ENCODE measurements at places on chromosomes 4 and X. TPM values are rescaled to one million over a fixed set of nuclear protein-coding genes. Genes with fewer than 3 reads are reported as not detected.

MAGEA1 gene
- not detected for total RNA-seq

GRCh38 chr4:55075823-55076716 is 49.3 kb downstream of the KDR start:
- DNase-seq = no peak

SERPINA7 gene
- not detected for total RNA-seq

GRCh38 chr4:77845400-77845799 is 17.2 kb upstream of the MRPL1 start:
- no peak for DNase-seq

DNA sequence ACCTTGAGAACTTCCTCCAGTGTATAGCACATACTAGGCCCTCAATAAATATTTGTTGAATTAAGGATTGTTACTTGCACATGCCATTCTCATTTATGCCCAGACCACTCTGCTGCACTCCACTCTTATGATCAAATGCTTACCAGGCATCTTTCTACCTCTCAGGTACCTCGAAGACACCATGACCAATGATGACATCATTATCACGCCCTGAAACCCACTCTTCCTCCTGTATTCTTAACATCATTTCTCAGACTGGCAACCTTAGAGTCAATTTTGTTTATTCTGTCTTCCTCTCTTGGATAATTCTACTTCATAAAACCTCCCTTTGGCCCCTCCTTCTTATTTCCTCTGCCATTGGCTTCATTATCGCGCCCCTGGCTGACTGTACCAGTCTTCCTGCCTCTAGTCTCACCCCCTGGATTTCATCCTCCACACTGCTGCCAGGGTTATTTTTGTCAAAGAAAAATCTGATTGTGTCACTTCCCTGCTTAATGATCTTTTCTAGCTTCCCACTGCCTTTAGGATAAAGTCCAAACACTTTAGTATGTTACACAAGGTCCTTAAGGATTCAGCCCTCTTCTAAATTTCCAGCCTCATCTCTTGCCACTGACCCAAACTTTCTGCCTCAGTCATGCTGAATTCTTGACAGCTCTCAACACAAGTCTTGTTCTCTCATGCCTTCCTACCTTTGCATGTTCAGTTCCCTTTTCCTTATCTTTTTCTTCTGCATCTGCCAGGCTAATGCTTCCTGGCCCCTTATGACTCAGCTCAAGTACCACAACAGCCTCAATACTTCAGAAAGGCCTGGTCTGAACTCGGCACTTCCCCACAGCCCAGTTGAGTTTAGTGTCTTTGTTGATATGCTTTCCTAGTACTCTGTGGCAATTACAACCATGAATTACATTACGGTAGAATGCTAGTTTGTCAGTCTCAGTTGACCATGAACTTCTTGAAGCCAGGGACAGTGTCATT is 45.8 kb downstream of the HDAC8 start:
- no peak for DNase-seq

GRCh38 chrX:111830571-111830970 is 45.4 kb upstream of the TRPC5OS start:
- DNase-seq = no peak

DNA sequence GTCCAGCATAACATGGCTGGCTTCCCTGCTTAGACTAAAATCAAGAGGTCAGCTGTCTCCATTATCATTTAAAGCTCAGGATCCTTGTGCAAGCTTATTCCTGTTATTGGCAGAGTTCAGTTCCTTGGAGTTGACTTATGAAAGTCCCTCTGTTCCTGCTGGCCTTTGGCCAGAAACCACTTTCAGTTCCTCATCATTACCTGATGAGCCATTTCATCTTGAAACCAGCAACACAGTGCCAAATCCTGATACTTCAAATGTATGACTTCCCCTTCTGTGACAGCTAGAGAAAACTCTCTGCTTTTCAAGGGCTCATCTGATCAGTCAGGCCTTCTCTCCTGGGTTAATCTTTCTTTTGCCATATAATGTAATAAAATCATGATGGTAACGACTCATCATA is 110.6 kb upstream of the FSTL5 start:
- no peak for DNase-seq

S100G gene
- total RNA-seq = not detected

DNA sequence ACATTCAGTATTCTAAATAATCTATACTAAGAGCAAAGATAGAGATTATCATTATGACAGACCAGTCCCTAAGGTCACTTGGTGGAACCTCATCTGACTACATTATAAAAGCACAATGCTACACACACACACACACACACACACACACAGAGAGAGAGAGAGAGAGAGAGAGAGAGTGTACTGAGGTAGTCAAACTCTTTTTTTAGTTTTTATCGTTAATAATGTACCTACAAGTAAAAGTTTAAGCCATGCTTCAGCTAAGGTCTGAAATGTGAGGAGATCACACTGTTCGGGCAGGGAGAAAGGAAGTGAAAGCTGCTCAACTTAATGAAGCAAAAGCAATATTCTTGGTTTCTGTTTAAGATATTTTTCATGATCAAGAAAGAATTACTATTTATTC is 75.8 kb upstream of the CCDC160 start:
- DNase-seq = no peak

DNA sequence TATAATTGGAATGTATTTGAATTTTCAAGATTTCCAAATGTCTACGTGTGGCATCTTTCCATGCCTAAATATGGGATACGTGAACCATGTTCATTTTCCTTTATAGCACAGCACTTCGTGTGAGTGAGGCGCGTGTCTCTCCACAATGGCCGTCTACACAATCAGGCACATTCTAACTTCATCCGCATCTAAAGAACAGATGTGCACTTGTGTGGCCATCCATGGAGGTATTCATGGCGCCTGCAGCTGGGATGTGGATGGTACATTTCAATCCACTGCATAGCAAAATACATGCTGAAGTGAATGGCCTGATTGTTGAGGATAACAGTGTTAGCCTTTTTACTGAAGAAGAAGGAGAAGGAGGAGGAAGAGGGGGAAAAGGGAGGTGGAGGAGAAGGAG is 34.5 kb upstream of the TRIM2 start:
- no peak for DNase-seq

LONRF3 gene
- not detected for total RNA-seq

DNA sequence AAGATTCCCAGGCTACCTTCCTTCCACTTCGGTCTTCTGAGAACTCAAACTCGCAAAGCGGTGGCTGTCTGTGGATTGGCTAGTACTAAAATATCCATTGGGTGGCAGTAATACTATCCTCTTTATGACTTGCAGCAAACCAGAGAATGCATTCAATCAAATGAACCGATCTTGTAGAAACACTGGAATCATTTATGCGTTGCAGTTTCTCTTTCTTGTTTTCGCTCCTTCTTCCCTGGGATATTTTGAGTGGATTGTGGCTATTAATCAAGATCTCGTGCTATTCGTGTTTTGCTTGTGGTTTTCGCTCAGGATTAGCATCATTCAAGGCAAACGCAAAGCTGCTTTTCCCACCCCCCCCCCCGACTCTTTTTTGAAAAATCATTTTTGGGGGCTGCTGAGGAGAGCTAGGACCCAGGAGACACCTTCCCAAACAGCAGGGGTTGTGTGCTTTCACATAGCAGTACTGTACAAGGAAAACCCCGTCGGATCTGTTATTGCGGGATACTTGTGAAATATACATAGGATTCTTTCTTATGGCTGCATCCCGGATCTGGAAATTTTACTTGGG is at the start of gene IL1RAPL1:
Gene IL1RAPL1 (plus strand): TSS at position 466 of the 571 bp plus-strand sequence.
- peak; percentile 9 for DNase-seq

- no peak for DNase-seq
Measured at GRCh38 chr4:112823606-112824005, 186.7 kb downstream of the LARP7 start.

DNA sequence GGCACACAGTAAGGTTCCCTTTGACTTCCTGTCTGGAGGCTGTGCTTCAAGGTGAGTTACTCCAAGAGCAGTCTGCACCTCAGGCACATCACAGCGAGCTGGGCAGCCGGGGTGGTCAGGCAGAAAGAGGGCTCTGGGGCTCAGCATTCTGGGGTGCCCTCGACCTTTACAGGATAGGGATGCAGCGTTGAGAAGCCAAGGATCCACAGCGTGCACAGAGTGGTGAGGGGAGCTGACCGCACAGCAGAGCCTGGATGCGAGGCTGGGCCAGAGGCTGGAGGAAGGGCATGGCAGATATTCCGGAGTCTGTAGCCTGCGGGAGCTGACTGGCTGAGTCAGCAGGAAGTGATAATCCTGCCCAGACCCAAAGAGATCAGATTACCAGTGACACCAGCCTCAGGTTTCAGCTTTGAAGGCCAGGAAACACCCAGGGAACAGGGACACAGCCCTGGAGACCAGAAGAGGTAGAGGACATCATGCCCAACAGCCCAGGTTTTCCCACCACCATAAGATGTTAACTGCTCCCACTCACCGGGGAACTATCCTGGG is 38.4 kb upstream of the PDLIM3 start:
- peak; percentile 81 for DNase-seq

DNA sequence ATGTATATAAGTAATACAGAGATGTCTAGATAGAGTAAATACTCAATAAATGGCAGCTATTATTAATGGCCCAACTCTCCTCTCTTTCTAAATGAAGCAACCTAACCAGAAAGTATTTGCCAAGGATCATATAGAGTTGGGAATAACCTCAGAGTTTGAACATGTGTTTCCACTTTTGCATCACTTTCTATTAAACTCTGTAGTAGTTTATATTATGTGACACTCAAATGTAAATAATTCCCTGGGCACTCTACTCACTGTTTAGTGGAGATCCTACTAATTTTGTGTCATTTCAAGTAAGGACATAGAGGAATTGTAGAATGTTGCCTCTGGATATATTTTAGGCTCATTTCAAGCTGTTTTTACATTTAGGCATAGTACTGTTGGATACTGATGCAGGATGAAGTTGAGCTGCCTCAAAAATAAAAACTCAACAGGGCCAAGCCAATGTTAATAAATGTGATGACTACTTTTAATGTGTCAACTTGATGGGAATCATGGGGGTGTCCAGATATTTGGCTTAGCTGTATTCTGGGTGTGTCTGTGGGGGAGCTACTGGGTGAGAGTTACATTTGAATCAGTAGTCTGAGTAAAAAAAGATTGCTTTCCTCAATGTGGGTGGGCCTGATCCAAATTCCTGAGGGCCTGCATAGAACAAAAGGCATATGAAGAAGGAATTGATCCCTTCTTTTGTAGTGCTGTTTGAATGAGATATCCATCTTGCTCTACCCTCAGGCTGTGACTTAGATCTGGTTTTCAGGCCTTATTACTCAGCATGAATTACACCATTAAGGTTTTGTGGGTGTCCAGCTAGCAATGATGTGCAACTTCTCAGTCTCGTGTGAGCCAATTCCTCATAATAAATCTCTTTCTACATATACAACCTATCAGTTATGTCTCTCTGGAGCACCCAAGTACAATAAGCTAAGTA is 1368.2 kb downstream of the STIM2 start:
- DNase-seq = peak; percentile 47

GRCh38 chr4:100417565-100417964 is 100.3 kb downstream of the EMCN start:
- DNase-seq = no peak

AMTN gene
- total RNA-seq = not detected

VSIG4 gene
- not detected for total RNA-seq

DNA sequence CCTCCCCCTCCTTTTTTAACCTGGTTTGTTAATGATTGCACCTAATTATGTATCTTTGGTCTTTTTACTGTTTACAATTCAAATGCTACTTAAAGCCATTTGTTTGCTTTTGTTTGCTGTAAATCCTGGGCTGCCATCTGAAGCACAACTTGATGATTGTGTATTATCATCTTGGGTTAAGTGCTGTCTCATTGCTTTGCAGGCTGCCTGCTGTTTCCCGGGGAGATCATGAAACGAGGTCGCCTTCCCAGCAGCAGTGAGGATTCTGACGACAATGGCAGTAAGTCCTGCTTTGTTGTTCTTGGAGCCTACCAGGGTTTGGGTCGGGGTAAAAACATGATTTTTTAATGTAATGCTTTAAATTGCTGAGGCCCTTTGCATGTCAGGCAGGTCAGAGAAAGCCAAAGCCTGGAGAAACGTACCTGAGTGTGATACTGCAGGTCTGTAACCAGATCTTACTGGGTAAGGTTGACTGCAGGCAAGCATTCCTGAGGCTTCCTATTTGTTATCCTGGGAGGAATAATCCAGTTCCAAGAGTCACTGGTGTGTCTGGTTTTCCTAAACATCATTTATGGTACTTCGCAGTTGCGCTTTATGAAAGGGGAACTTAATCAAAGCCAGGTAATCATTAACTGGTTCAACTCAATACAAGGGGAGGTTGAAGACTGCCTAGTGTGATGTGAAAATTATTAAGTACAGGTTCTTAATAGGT is 22.2 kb downstream of the JADE1 start:
- no peak for DNase-seq

- DNase-seq = no peak
Measured at GRCh38 chr4:57124145-57124544, 14.0 kb upstream of the IGFBP7 start.

SLC10A6 gene
- 0.21 TPM for total RNA-seq

STK32B gene
- 0.12 TPM for total RNA-seq

DNA sequence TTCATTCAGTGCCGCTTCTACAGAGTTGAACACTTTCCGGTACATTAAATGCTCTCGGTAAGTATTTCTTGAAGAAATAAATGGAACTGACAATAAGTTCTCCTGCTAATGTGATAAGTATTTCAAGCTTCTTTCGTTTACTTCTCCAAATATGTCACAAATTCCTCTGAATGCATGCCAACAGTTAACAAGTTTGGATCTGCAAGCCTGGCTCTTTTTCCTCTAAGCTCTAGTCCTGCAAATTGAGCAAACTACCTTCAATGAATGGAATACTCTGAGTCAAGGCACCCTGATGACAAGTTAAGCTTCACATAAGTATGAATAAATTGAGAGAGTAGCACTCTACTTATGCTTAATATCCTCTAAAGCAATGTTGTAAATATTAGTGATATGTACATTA is 403.6 kb downstream of the PDGFC start:
- peak; percentile 44 for DNase-seq

- DNase-seq = no peak
Measured at GRCh38 chrX:154300816-154301215, 5.2 kb downstream of the TKTL1 start.

DNA sequence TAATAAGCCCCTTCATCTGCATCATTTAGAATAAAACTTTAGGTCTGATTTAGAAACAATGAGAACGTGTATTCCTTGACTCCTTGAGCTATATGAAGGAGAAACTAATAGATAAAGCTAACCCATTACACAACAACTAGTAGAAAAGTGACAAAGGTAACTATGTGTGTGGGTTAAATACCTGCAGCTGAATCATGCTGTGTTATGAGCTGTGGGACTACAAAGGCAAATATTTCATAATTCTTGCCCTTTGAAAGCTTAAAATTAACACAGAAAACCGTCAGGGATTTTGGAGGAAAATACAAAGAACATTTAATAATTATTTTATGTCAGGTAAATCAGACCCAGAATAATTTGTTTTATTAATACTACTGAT is 898 bp upstream of the NDP start:
- DNase-seq = no peak

Data from HFFc6 (cell line).